A549 treated with AZD2906 at 1 μM for 4 hours (cell line): ENCODE measurements at places on chromosomes 11 and 22. TPM values are rescaled to one million over a fixed set of nuclear protein-coding genes. Genes with fewer than 3 reads are reported as not detected.

ARHGAP42 gene
- 3.6 to 5.7 TPM (median 4.6 TPM) in 5 replicates for total RNA-seq

NEU3 gene
- total RNA-seq, result 2.8 to 4.4 TPM (median 3.7 TPM) in 5 replicates

IFITM10 gene
- 1.1 to 2.1 TPM (median 1.4 TPM) in 5 replicates for total RNA-seq

OR4S2 gene
- total RNA-seq, result not detected in 5 replicates

GAB4 gene
- total RNA-seq, result not detected in 5 replicates

FBLN1 gene
- 45.8 to 61.8 TPM (median 58.3 TPM) in 5 replicates for total RNA-seq

FIBIN gene
- 0.02 TPM in 1 of 5 replicates, not detected in the others for total RNA-seq

PDE3B gene
- total RNA-seq, result 1.7 to 2.7 TPM (median 1.7 TPM) in 5 replicates
